ENCODE measurements at places on chromosomes 3 and 15.

DNA sequence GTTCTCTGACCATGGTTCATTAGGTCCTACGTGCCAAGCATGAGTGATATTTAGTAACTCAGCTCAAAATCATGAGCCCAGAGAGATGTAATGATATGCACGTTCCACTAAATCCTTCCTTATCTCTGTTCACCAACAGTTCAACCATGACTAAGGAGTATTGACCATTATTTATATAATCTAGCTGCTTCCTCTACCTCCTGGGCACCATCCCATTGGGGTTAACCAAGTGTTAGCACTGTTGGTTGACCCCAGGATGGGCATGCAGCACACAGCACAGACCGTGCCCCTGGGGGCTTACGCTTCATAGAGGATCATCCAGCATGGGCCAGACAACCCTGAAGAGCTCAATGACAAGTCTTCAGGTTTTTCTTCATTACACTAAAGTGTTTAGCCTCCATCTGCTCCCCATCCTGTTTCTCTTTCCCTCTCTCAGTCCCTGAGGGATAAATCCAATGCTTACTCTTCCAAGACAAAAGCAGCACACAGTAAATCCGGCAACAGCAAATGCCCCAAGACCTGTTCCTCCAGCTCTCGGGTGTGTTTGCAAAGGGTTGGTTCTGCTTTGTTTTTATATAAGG, 10.4 kb downstream of the FAM174B start:
- DNase-seq, result no peak

DNA sequence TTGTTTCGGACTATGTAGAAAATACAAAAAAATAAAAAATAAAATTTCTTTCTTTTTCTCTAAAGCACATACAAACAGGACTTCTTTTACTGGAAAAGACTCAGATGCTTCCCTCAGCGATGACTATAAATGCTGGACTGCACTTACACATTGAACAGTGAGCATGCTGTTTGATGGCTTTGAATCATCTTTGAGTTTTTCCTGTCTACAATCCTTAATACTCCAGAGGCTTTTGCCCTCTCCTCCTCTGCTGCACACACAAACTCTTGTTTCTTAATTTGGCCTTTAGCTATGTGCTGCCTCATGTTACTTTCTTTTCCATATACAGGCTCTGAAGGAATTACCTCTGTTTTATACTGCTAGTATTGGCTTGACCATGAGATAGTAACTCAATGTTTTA, 575.1 kb downstream of the EPHA3 start:
- DNase-seq, result no peak

GRCh38 chr15:28098360-28098765, 752 bp downstream of the OCA2 start:
- DNase-seq, result no peak

- no peak for DNase-seq
Observed at GRCh38 chr3:50155891-50156290, 767 bp downstream of the SEMA3F start.

GRCh38 chr15:55319537-55320237, 665 bp downstream of the PIGB start:
- no peak for DNase-seq

DNA sequence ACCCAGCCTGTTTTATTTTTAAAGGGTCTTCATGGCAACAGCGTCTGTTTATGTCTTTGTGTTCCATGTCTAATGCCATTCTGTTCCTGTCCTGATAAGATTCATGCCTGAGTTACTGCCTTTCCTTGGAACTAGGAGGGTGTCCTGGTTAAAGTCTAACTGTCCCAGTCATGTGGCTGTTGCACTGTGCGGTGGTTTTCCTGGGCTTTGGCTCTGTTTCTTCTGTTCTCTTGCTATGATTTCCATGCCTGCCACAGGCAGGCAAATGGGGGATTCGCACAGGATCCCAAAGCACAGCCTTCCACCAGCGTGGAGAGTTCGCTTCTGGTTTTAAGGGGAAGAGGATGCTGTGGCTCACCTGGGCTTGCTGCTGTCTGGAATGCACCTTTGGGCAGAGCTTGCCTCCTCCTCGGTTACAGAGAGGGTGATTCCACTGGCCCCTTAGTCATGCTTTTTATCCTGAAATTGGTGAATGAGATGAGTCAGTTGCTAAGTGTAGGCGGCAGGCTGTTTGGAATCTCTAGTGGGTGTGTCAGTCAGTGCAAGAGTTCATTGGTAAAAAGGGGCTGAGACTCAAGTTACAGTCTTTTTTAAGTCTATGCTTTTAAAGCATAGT, 86.8 kb downstream of the CCK start:
- peak; percentile 3 for DNase-seq
